ENCODE measurements at places on chromosomes 11 and 22.

GRCh38 chr22:49541693-49542230, 285.9 kb downstream of the BRD1 start:
- no peak for DNase-seq

DNA sequence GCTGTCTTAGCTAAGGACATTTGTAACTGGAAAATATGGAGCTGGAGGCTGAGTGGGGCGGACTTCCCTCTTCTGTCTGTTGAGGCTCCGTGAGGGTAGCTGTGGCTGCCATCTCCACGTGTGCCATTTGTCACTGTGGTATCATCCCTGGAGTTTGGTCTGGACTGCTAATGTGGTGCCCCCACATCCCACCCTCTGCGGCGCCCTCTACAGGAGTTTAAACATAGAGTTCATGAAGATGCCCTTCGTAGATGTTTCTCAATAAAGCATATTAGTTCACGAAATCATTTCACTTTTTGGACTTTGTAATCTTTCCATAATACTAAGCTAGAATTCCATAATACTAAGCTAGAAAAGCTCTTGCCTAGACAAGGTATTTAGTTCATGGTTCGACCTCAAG, 52.4 kb downstream of the TECTA start:
- DNase-seq, result no peak

DNA sequence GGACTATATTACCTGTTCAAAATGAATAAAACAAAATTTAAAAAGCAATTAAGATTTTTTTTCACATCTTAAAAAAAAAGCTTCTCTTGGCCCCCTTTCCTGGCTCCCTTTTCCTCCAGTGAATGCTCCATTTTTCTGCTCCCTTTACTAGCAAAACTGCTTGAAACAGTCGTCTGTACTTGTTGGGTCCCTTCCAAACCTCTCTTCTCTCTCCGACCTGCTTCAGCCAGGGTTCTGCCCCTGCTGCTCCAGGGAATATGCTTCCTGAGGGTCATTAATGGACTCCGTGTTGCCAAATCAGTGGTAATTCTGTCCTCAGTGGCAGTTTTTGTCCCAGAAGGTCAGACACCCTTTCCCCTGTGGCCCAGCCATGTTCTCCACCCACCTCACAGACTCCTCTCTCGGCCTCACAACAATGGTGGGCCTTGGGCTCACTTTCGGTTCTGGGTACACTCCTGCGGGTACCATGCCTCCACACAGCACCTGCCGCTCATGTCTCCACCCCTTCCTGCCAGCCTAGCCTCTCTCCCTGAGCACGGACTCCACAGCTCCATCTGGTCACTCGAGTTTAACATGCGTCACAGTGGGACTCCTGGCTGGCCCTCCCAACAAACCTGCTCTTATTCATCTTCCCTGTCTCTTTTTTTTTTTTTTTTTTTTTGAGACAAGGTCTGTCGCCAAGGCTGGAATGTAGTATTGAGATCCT, 7.8 kb upstream of the POLR3H start:
- DNase-seq, result no peak

GRCh38 chr11:59755701-59756557, 753 bp downstream of the STX3 start:
- peak; percentile 88 for DNase-seq

DNA sequence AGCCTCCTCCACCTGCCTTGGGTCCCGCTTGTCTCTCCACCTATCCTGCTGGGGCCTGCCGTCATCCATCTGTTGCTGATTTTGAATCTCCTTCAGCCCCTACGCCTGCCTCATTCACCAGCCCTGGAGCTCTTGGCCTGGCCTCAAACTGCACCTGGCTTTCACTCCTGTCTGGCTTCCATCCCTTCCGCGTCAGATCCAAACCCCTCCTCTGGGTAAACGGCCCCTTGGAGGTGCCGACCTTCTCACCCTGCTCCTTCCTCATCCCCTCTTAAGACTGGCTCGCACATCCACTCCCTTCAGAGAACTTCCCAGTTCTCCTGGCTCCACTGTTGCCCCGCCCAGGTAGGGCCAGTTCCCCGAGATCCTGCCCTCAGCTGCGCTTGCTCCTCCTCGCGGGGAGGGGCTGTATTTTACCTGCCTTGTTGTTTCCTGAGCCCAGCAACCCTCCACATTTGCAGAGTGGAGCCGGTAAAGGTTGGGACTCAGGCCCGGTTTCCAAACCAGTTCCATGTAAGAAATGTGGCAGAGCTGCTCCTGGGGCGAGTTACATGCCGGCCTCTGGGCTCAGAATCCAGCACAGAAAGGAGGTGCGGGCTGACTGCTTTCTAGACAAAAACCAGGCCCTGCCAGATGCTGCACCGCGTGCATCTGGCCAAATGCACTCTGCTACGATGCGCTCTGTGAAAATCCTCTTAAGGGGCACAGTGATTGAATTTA, 13.9 kb upstream of the SHANK2 start:
- DNase-seq, result no peak

DNA sequence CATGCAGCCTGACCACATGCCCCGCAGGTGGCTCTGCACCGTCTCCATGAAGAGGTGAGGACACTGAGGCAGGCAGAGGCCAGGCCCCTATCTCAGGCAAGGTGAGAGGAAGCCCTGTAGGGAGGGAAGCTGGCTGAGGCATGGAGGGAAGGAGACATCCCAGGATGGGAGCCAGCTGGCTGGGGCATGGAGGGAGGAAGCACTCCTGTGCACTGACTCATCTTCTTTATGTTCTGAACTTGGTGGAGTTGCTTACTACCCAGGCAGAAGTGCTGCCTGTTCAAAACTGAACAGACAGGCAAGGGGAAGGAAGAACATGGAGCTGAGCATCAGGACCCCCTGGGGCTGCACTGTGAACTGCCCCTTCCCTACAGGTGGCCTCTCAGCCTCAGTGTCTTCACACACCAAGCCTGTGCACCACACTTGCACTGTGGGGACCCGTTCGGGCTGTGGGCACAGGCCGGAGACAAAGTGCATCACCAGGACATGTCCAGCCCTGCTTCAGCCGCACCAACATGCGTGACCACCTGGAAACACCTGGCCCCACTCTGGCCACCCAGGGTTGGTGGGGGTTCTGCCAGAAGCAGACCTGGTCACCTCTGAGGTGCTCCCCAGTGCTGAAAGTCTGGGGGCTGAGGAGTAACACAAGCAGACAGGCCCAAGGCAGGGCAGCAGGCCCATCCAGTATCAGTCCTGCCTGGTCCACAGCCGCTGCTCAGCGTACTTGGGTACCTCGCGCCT, 55.5 kb downstream of the DGCR2 start:
- no peak for DNase-seq

- DNase-seq, result peak; percentile 86
These were observed 20.6 kb upstream of the TLCD5 start for GRCh38 chr11:120304526-120304925.

DNA sequence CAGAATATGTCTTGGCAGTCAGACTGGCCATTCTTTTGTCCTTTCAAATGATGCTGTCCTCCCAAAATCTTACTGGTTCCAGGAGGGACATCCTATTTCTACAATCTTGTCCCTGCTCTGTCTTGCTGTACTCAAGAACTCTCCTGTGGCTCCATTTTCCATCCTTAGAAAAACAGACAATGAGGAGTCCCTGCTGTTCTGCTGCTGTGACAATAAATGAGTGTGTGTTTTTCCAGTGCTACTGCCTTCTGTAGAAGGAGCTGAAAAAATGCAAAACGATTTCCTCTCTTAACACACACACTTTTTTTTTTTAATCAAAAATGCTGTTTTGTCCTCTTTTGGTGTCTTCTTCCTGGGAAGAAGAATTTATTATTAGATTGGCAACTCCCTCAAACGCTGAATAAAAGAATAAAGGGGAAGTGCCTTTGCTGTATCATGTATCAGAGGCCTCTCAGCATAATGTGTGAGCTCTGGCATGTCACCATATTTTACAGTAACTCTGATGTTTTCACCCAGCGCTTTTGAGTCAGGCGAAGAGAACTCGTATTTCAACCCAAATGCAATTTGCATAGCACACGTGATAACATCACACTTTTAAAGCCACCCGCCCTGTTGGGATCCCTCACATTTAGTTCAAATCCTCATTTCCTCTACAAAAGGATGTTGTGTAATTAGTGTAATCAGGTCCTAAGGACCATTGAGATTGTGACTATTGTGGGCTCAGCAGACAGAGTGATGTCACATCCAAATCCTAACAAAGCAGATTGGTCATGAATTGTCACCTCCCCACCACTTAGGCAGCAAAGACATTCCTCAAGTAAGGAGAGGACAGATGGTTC, 496.0 kb upstream of the LARGE1 start:
- DNase-seq, result no peak

- DNase-seq, result peak; percentile 28
These were observed 65.5 kb downstream of the C11orf91 start for GRCh38 chr11:33635161-33635560.

- DNase-seq, result no peak
These were observed 33.1 kb downstream of the SLCO2B1 start for GRCh38 chr11:75184051-75184450.

GRCh38 chr11:35658020-35658948, 4.3 kb upstream of the TRIM44 start:
- DNase-seq, result no peak

DNA sequence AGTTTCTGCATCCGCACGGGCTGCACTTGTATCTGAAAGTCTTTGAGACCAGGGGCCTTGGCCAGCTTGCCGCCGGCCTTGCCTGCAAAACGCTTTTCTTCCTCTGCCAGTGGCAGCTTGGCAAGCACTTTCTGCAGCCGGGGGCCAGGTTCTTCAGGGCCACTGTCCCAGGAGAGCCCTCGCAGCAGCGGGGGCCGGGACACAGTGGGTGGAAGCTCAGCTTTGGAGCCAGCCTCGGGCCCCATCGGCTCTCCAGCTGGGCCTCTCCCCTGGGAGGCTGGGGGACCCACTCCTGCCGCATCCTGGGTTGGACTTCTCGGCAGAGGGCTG, 57.5 kb upstream of the LYVE1 start:
- DNase-seq, result no peak

- DNase-seq, result no peak
These were observed 7.9 kb upstream of the CTSC start for GRCh38 chr11:88345408-88345807.

DNA sequence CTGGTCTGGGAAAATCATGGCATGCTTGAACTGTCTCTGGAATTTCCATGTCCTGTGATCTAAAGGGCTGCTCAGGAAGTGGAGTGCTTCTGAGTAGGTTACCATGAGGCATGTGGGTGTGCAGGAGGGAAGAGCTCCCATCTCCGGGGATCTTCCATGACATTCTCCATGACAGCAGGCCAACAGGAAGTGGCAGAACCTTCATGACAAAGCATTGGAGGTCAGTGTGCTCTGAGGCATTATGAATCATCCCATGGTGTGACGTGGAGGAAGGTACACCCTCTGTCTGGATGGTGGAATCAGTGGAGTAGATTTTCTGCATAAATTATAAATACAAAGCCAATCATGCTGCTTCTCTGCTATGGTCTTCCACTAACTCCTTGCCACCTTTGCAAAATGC, 139.6 kb upstream of the E2F8 start:
- peak; percentile 52 for DNase-seq

- DNase-seq, result no peak
These were observed 29.9 kb downstream of the MPPED1 start for GRCh38 chr22:43441751-43442150.

DNA sequence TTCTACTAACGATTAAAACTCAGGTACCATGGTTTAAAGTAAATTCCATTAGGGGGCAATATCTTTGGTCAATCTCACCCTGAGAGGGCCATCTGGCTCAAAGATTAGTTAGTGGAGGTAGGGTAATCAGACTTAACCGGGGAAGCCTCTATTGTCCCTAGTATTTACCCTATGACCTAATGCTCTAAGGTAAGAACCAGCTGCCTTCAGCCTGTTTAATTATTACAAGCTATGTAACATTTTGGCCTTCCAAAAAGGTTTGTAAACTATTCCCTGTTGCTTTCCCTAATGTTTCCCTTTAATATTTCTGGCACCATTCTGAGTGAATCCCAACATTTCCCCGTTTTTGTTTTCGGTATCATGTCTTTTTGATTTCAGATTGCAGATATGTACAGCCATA, 15.1 kb upstream of the GLYATL1 start:
- no peak for DNase-seq

- no peak for DNase-seq
These were observed 198.9 kb downstream of the ADAMTS15 start for GRCh38 chr11:130647371-130647770.

DNA sequence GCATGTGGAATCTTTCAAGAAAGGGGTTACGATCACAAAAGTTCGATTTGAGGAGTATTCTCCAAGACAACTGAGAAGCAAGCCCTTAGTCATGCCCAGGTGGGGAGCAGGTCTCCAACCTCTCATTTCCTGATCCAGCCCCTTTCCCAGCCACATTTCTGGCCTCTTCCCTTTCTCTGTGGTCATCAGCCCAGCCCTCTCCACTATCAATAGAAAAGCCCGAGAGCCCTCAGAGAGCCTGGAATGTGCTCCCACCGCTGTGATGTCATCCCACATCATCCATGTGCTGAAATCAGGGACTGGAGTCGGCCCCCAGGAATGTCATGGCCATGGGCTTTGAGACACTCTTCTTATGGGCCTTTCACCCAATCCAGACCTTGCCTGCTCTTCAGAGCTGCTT, 62.6 kb downstream of the KCNJ1 start:
- DNase-seq, result no peak

DNA sequence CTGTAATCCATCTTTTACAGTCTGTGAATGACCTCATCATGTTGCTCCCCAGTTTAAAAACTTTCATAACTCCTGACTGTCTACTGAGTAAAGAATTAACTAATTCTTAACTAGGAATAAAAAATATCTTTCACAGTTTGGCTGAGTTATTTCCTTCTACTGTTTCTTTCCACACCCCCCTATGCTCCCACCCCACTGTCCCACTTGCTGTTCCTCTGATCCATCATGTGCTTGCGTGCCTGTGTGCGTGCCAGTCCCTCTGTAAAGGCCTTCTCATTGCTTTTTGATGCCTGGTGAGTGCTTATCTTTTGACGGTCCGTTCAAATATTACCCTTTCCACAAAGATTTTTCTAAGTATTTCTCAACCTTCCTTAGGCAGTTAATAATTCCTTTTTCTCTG, 55.6 kb downstream of the ATG16L2 start:
- no peak for DNase-seq

DNA sequence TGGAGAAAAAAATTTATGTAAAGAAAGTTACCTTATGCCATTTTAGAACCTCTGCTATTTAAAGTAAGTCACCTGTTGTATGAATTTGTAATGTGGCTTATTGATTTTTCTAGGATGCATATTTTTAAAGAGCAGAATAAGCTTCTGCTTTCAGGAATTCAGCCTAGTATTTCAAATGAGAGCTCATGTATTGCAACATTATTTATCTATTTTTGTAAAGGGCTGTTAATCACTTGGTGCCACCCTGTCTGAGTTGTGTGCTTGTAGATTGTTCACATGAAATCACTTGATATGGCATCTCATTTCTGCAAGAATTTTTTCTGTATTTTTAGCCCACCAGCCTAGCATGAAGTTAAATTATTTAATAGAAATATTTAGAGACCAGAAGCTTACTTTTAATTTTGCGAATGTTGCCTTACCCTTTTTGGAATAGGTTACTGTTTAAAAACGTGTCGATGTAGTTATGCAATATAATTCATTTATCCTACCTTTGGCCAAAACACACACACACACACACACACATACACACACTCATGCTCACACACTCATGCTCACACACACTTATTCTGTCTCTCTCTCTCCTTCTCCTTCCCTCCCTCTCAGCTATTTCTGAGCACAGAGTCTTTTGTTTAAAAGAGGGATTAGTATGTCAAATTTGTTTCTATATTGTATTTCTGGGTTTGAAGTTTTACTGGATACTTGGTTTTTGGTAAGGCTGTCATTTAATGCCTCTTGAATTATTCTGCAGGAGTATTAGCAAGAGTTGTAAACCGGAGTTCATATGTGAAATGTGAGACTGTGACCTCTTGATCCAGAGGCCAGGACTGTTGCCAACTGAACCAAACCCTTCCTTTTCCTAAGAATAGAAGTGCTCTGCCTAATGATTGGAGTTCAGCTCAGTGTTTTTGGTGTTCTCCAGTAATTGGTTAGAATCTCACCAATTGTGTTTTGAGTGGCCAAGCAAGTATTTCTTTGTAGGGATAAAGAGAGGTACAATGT, 34.4 kb downstream of the YAP1 start:
- DNase-seq, result no peak

Measured in PC-9 (cell line).